ENCODE measurements at places on chromosomes 7 and 10. TPM values are rescaled to one million over a fixed set of nuclear protein-coding genes. Genes with fewer than 3 reads are reported as not detected.

DNA sequence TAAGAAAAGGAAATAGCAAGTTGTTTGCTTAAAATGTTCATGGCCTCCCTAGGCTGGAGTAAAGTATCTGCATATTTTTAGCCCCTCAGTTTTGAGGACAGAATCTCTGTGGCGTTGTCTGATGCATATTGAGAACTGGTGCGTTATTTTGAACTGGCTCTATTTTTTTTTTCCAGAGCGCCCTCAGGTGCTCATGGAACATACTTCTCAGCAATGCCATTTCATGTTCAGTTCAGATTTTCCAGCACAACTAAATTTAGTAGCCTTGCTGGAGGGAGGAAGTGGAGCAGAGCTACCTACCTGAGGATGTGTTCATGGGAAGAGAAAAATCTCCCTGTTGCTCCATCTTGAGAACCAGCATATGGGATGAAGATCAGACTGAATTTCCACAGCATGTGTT, 870.5 kb downstream of the LRMDA start:
- H3K36me3 ChIP-seq, result no peaks in the 10 kb centered on the region
- no peak overlapping the region for H3K27ac ChIP-seq
- H3K4me1 ChIP-seq, result no peaks in the 10 kb centered on the region
- DNase-seq, result no peak

DNA sequence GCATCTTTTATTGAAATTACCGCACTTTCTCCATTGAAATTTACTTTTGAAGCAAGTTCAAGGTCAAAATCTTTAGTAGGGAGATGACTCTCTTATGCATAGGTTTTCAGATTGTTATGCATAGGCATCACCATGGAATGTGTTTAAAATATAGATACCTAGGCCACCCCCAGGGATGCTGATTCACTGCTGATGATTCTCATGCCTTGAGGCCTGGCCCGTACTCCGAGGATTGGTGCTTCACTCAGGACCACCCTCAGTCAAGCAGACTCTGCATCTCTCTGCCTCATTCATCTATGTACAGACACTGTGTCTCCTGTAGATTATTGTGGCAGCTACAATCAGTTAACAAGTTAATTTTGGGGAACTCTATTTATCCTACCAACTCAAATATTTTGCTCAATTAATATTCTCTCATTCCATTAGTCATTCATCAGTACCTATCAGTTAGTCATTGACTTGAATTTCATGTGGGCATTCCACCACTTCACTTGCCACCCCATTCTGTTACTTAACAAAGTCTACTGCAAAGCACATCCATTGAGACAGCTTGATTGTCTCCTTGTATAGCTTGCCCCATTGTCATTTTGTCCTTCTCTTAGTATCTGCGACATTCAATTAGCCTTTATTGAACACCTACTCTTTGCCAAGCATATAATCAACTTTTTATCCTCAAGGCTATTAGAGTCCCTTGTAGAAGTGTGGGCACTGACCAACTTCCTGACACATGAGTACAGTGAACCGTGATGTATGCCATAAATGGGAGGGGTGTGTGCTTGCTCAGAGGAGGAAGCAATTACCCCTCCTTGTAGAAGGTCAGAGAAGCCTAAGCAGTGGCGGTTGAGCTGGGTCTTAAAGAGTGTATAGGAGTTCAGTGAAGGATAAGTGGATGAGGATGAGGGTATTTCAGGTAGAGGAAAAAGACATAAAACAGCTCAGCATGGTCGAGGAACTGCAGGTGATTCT, 255.6 kb upstream of the BMPER start:
- no peak for DNase-seq
- H3K36me3 ChIP-seq, result no peaks in the 10 kb centered on the region
- no peak overlapping the region for H3K27ac ChIP-seq

DNA sequence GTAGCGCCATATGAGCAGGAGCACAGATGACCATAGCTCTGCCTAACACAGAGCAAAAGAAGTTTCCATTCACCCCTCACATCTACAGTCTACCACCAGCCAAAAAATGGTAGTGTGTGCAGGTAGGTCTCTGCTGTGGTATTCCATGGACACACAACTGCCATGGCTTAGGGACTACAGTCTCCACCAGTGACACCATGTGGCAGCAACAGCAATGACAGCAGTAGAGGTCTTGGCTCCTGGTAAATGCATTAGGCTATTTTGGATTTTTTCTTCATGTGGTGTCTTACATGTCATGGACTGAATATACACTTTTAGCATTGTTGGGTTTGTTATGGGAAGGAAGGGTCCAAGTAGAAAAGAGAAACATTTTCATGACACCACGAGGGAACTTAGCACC, 70.1 kb upstream of the CABCOCO1 start:
- DNase-seq, result peak; percentile 48
- no peak overlapping the region for H3K27ac ChIP-seq
- no peaks in the 10 kb centered on the region for H3K27me3 ChIP-seq
- peaks cover 4% of the 10 kb centered on the region for H3K4me1 ChIP-seq

- H3K27ac ChIP-seq, result no peak within 1 kb of the TSS
- no peaks in the 10 kb centered on the region for H3K36me3 ChIP-seq
- DNase-seq, result no peak
- H3K4me3 ChIP-seq, result peak within 1 kb of the TSS; percentile 56
- peaks cover 50% of the 10 kb centered on the region for H3K27me3 ChIP-seq
These were observed at the start of gene FERD3L for GRCh38 chr7:19144661-19145433. Gene FERD3L (minus strand): TSS chr7:19145421. CDS start chr7:19145362, 59 bp downstream.

GRCh38 chr7:142581341-142581740, 167.9 kb upstream of the PRSS1 start:
- no peak overlapping the region for H3K27ac ChIP-seq
- no peak overlapping the region for H3K4me3 ChIP-seq
- peaks cover 5% of the 10 kb centered on the region for H3K4me1 ChIP-seq
- DNase-seq, result no peak
- no peaks in the 10 kb centered on the region for H3K27me3 ChIP-seq
- no peaks in the 10 kb centered on the region for H3K36me3 ChIP-seq

GRCh38 chr10:71357792-71358265, 38.8 kb downstream of the SLC29A3 start:
- H3K4me3 ChIP-seq, result no peak overlapping the region
- H3K27ac ChIP-seq, result no peak overlapping the region
- peaks cover 13% of the 10 kb centered on the region for H3K36me3 ChIP-seq
- no peak for DNase-seq
- H3K4me1 ChIP-seq, result no peaks in the 10 kb centered on the region

GRCh38 chr7:121795736-121796135, 77.2 kb upstream of the PTPRZ1 start:
- no peak for DNase-seq
- H3K4me1 ChIP-seq, result peaks cover 23% of the 10 kb centered on the region
- no peak overlapping the region for H3K4me3 ChIP-seq
- no peak overlapping the region for H3K27ac ChIP-seq

DNA sequence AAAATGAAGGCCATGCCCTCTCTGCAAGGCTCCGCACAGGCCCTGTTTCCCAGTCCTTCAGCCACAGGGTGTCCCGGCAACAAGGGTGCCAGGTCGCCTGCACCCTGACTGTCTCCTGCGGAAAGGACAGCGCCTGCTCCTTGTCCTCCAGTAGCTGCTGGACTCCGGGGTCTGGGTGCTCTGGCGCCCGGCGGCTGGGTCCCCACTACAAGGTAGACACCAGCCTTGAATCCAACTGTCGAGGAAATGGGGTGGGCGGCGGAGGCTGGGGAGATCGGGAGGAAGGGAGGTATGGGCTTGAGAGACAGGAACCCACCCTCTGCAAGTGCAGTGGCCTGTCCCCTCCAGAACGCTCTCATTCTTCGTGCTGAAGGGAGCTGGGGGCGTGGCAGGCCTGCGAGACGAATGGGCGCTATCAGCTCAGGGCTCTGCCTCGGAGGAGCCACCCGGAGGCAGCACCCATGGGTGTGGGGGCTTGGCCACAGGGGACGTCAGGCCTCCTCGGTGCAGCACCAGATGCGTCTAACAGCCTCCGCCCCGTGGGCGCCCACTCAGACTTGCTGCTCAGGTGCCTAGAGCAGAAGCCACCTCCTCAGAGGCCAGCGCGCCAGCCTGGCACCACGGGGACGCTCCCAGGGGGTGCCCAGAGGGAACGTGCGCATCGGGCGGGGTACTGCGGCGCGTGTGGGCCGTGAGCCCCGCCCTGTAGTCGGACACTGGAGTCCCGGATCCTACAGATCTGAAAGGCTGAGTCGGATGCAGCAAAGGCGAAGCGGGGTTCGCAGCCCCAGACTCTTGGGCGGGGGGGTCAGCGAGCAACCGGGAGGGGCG, 15.6 kb downstream of the ADAM8 start:
- DNase-seq, result no peak
- H3K4me1 ChIP-seq, result peaks cover 12% of the 10 kb centered on the region
- no peaks in the 10 kb centered on the region for H3K36me3 ChIP-seq
- H3K27me3 ChIP-seq, result peaks cover 4% of the 10 kb centered on the region
- peak overlapping the region; percentile 39 for H3K4me3 ChIP-seq

- no peak overlapping the region for H3K4me3 ChIP-seq
- no peaks in the 10 kb centered on the region for H3K27me3 ChIP-seq
- no peak overlapping the region for H3K27ac ChIP-seq
- H3K4me1 ChIP-seq, result no peaks in the 10 kb centered on the region
- no peaks in the 10 kb centered on the region for H3K36me3 ChIP-seq
These were observed 56.5 kb upstream of the MPP7 start for GRCh38 chr10:28359334-28359733.

DNA sequence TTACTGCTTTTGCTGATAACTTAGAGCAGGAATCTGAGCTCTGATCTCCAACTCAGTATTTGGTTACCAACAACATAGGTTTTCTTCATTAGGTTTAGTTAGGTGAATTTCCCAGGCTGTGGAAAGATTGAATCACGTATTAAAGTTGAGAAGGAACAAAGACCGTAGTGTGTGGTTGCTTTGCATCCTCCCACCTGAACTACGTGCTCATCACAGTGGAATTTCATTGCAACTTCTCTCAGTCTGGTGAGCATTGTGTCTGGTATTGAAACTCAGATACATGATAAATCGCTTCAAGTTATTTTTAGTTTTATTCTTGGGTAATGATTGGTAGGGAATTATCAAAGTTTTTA, 139.4 kb upstream of the AKR1E2 start:
- no peak overlapping the region for H3K4me3 ChIP-seq
- no peaks in the 10 kb centered on the region for H3K4me1 ChIP-seq
- no peak for DNase-seq
- H3K27ac ChIP-seq, result no peak overlapping the region
- no peaks in the 10 kb centered on the region for H3K36me3 ChIP-seq

GRCh38 chr10:121205625-121206024, 354.5 kb downstream of the WDR11 start:
- no peaks in the 10 kb centered on the region for H3K4me1 ChIP-seq
- no peak for DNase-seq
- H3K27ac ChIP-seq, result no peak overlapping the region
- H3K36me3 ChIP-seq, result no peaks in the 10 kb centered on the region

DNA sequence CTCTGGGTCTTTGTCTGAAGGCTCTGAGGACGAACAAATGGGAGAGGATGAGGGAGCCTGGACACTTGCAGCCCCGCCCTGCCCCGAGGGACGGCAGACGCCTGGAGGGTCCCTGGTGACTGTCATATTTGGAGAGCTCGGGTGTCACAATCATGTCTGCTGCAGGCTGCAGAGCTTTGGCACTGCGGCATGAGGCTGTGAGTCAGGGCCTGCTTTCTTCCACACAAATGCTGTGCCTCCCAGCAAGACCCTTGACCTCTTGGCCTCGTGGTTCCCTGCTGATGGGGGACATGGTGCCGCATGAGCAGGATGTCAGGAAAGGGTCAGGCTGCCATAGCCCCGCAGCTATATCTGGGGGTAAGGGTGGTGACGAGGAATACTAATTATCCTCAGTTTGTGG, 64.9 kb upstream of the PPIF start:
- DNase-seq, result no peak
- H3K4me3 ChIP-seq, result no peak overlapping the region
- H3K4me1 ChIP-seq, result no peaks in the 10 kb centered on the region
- H3K27ac ChIP-seq, result no peak overlapping the region

DNA sequence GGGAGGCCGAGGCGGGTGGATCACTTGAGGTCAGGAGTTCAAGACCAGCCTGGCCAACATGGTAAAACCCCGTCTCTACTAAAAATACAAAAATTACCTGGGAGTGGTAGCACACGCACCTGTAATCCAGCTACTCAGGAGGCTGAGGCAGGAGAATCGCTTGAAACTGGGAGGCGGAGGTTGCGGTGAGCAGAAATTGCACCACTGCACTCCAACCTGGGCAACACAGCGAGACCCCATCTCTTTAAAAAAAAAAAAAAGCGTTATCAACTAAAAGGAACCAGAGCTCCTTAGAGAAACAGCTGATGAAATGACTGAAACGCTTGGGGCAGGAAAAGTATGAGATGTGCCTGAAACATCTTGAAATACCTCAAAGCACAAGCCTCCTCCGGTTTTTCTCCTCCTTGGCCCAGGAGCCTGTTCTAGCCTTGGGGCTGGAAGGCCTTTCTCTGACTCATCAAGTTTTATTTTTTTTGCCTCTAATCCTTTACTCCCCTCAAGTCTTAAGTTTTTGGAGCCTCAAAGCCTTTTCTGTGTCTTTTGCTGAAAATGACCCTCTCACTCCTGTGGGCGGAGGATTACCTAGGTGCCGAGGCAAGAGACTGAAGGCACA, 2.6 kb upstream of the METTL27 start:
- H3K27me3 ChIP-seq, result no peaks in the 10 kb centered on the region
- H3K4me1 ChIP-seq, result peaks cover 5% of the 10 kb centered on the region
- H3K36me3 ChIP-seq, result no peaks in the 10 kb centered on the region
- no peak overlapping the region for H3K4me3 ChIP-seq
- H3K27ac ChIP-seq, result no peak overlapping the region

GRCh38 chr7:77655836-77656455, 40.3 kb upstream of the RSBN1L start:
- peak; percentile 23 for DNase-seq
- no peaks in the 10 kb centered on the region for H3K27me3 ChIP-seq
- H3K4me1 ChIP-seq, result no peaks in the 10 kb centered on the region

DNA sequence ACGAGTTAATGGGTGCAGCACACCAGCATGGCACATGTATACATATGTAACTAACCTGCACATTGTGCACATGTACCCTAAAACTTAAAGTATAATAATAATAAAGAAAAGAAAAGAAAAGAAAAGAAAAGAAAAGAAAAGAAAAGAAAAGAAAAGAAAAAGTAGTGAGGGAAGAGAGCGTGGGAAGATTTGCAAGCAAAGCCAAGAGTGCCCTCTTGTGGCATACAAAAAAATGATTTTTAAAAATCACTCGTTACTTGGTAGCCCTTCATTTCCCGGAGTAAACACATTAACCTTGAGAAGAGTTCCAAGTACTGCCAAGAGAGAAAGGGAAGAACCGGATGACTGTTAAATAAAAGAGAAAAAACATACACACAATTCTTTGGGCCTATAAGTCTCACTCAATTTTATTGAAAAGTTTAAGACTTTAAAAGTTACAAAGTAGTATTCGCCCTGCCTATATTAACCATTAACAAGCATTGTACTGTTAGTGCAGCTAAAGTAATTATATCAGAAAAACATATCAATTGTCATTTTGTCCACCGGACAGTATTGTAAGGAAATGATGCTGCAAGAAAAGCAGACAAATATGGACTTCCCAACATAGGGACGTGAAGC, 6.2 kb upstream of the CH25H start:
- peaks cover 1% of the 10 kb centered on the region for H3K27me3 ChIP-seq
- H3K27ac ChIP-seq, result no peak overlapping the region
- H3K4me3 ChIP-seq, result no peak overlapping the region
- DNase-seq, result no peak
- H3K4me1 ChIP-seq, result peaks cover under 1% of the 10 kb centered on the region
- no peaks in the 10 kb centered on the region for H3K36me3 ChIP-seq

The COL17A1 gene
- total RNA-seq, result 1.9 TPM

The SPRN gene
- total RNA-seq, result 0.24 TPM

The TRIM74 gene
- 0.52 TPM for total RNA-seq

The PNLIPRP2 gene
- not detected for total RNA-seq
